ENCODE measurements at places on chromosomes 11 and 22.

DNA sequence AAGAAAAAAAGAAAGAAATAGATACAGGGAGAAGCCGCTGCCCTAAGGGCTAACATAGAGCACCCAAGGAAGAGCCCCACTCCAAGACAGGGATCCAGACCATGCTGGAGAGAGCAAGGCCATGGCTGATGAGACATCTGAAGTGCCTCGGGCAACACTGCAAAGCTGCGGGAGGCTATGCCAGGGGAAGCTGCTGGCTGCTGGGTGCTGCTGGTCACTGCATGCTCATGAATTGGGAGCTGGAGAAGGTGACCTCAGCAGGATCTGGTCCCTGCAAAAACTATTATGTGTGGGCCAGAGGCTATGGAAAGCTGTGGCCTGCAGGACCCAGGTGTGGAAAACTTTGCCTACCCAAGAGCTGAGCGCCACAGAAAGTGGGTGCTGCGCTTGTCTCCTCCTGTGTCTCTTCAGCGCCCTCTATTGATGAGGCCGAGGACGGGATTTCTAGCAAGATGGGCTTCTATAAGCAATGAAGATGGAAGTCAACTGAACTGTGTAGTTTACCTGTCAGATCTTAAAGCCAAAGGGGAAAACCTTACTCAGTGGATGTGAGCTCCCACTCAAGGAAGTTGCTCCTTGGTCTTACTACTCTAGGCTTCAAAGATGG is 17.3 kb upstream of the SLC29A2 start:
- peak; percentile 56 for DNase-seq

DNA sequence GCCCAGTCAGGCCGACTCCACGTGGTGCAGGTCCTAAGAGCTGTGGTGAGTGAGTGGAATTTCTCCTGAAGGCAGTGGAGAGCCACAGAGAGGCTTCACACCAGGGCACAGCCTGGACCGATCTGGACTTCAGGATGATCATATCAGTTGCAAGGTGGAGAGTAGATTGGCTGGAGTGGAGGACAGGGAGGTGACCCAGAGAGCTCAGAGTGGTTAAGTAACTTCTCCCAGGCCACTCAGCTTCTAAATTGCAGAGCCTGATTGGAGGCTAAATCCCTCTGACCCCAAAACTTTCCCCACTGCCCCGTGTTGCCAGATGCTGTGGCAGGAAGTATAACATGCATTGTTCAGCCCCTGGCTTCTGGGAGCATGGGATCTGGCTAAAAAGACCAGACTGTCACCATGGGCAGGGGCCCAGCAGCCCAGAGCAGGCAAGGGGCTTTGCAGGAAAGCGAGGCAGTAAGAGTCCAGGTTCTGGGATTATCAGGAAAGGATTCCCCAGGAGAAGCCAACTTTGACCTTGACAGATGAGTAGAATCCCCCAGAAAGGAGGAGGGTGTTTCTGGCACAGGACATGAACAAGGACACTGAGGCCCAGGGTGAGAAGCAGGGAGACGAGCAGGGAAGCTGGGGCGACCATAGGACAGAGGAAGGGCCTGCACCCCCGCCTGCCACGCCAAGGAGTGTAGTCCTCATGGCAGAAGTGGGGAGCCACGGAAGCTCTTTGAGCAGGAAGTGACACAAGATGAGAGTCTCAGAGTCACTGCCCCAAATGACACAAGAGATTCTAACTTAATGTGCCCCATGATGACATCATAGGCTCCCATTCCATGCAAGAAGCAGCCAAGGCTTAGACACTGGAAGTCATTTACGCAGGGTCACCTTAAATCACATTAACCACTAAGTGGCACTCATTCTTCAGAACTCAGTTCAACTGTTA is 4.8 kb downstream of the SLC35C1 start:
- no peak for DNase-seq

DNA sequence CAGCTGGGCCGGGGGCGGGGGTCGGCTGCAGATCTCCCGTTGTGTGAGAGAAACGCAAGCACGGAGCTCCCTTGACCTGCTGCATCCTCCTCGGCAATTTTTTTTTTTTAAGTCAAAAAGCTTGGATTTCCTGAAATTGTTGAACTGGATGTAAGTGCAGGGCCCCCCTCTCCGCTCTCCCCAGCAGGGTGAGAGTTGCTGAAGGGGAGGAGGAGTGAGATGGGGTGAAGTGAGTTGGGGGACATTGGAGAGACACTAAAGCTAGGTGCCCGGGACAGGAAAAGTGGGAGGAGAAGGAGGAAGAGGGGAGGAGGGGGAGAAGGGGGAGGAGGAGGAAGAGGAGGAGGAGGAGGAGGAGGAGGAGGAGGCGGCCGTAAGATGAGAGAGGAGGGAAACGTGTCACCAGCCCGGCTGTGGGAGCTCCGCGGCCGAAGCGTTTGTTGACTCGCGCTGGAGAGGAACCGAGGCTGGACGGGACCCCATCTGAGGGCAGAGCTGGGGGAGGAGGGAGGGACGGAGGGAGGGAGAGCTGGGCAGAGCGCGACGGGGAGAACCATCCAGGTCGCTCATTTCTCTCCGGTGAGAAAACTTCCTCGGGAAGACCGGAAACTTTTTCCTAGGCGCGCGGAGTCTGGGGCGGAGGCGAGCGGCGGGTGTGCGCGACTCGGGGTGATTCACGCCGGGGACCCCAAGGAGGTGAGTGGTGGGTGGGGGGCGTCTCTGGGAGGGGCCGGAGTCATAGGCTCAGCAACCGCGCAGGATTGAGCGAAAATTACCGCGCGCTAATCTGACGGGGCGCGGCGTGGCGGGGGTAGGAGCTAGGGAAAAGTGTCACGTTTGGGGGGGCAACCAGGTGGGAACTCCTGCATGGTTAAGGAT is 80.2 kb downstream of the PRR5L start:
- DNase-seq, result no peak

DNA sequence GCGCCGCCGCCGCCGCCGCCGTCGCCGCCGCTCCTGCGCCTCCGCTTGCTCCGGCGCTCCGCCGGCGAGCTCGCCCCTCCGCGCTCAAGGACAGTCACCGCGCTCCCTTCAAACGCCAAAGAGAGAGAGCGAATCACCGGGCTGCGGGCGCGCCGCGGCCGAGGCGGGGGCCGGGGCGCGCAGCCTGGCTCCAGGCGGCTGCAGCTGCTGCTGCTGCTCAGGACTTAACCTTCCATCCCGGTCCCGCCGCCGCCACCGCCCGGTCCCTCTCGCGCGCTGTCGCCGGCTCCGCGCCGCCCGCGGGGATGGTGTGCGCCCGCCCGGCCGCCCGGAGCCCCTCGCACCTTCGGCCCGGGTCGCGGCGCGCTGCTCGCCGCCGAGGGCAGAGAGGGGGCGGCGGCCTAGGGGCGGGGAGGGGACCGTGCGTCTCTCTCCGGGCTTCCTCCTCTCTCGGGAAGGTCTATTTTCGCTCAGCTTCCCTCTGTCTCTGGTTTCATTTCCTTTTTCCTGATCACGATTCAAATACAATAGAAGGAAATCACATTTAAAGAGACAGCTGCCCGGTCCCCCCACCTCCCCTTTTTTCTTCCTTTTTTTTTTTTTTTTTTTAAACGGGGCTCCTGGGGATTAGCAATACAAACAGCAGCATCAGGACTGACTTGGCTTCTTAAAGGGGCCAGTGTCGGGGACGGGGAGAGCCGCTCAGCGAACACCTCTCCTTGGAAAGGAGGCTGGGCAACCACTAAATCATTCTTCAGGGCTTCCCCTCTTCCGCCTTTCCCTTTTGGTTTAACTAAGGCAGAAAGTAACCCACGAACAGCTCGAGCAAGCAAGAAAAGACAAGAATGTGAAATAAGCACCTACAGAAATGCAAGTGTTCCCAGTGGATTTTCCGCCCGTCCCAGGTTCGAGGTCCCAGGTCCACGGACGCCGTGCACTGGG is 22.1 kb downstream of the LMO2 start:
- no peak for DNase-seq

DNA sequence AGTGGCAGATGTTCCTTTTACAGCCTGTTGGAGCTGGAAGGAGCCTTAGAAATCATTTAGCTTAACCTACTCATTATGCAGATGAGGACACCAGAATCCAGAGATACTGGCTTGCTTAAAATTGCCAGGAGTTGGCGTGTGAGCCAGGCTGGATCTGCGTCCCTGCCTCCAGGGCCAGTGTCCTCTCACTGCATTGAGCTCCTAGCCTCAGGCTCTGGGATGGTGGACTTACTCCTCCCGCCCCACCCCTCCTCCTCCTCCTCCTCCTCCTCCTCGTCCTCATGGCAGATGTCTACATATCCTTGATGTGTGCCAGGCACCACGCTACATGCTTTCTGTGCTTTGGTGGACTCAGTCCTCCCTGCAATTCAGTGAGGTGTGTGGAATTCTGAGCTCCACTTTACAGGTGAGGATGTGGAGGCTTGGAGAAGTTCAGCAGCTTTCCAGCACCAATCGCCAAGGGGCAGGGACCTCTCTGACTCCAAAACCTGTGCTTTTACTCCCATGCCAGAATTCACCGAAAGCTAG is 24.1 kb downstream of the ADAMTS15 start:
- DNase-seq, result no peak

DNA sequence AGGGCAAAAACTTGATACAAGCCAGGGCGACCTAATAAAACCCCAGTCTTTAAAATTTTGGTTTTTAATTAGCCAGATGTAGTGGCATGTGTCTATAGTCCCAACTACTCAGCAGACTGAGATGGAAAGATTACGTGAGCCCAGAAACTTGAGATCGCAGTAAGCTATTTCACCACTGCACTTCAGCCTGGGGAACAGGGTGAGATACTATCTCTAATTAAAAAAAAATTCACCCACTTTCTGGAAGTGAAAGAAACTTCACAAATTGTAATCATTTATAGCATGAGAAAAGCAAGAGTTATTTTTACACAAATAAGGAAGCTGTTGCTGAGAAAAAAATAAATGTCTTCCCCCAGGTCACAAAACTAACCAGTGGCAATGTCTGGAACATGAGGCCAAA is 882 bp upstream of the GLYATL2 start:
- DNase-seq, result no peak

- no peak for DNase-seq
Observed at GRCh38 chr11:2649848-2650247, 49.9 kb downstream of the KCNQ1OT1 start.

- no peak for DNase-seq
Observed at GRCh38 chr11:23957314-23957713, 539.5 kb upstream of the LUZP2 start.

DNA sequence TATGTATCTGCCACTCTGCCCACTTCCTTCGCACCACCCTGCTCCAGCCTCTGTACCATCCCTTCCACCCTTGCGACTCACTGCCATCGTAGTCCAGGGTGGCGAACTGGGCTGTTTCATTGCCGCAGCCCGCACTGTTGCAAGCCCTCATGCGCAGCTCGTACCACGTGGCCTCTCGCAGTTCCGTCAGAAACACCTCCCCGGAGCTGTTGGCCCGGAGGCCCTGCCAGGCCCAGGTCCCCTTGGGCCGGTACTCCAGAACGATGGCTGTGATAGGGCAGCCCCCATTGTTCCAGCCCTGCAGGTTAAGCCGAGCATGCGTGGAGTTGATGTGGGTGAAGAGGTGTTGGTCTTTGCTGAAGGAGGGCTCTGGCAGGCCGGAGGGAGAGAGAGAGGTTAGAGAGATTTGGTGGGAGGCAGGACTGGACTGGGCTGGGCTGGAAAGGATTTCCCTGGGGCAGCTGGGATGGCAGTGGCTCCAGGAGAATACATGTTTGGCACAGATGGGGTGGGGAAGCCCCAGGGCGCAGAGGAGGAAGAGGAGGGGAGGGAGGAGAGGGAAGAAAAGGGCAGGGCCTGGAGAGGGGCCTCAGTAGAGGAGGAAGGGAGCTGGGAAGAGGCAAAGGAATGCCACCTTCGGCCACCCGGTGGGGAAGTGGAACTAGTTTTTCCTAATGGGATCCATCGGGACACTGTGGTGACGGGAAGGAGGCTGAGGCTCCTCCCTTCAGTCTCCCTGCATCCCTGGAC is 109.6 kb downstream of the CEP164 start:
- no peak for DNase-seq

DNA sequence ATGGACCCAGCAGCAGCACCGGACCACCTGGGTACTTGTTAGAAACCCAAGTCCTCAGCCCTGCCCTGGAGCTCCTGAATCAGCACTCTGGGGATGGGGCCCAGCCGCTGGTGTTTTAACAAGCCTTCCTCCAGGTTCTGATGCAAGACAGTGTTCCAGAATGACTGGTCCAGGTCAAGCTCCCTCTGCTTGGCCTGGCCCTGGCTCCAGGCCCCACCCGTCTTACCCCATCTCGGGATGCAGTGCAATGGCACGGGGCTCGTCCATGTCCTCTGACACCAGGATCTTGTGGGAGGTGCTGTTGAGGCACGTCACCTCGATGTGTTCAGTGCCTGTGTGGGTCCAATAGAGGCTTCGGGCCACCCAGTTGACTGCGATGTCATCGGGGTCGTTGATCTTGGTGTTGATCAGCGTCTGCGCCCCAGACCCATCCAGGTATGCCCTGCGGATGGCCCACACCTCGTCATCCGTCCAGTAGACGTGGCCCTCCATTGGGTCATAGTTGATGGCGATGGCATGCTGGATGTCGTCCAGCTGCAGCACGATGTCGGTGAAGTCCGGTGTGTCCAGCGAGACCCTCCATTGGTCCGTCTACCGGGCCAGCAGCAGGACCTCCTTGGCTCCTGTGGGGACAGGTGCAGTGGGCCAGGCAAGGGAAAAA is 140.3 kb downstream of the CRYBB2 start:
- no peak for DNase-seq
